ENCODE measurements at places on chromosomes 3 and 15.

- no peak for DNase-seq
These were observed 842 bp downstream of the PCCB start for GRCh38 chr3:136250903-136251460.

DNA sequence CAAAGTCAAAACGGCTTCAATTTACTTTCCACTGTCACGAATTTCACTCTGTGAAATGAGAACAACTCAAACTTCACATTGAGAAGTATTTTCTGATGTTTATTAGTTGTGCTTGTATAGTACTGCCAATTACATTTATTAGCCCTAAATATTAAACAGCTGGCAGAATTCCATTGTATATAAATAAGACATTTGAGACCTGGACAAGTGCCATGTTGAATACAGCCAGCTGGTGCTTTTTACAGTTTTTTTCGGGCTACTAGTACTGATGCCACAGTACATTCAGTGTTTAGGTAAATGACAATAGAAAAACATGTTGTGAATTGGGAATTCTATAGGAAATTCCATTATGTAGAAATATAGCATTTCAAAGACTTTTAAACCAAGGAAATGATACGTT lies 79.0 kb downstream of the EPHA3 start:
- DNase-seq, result no peak

DNA sequence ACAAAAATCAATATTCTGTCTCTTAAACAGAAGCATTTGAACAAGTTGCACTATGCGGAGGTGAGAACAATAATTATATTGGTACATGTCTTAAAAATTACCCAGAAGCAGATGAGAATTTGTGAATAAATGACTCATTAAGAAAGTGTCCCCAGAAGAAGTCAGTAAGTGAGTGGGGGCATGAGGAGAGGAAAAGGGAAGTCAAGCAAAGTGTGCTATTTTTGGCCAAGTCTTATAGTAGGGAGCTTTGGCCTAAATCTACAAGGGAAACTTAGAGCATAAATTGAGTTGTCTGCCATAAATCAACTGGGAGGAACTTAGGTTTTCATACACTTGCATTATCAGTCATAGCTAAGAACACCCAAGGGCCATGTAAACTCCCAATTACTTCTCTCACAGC lies 86.9 kb upstream of the SATB1 start:
- DNase-seq, result no peak

DNA sequence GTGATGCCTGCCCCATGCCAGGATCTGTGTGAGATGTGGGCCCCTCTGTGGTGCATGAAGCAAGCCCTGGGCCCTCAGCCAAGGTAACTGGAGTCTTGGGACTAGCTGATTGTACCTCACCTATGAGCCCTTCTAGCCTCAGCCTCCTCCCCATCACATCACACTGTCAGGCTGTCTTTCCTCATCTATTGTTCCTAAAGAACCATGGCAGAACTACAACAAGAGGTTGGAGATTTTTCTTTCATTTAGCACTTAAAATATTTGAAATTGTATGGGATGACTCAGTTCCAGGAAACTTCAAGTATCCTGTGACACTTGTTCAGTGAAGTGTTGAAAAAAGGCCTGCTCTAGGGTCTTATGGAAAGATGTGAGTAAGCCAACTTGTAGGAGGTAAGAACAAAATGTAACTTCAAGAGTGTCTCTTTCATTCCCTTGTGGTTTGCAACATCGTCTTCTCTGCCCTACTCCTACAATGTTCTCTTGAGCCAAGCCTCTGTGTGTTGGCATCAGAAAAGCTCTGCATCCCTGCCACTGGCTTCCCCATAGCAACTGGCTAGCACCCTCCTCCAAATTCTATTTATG lies 58.7 kb upstream of the TIPARP start:
- DNase-seq, result no peak

DNA sequence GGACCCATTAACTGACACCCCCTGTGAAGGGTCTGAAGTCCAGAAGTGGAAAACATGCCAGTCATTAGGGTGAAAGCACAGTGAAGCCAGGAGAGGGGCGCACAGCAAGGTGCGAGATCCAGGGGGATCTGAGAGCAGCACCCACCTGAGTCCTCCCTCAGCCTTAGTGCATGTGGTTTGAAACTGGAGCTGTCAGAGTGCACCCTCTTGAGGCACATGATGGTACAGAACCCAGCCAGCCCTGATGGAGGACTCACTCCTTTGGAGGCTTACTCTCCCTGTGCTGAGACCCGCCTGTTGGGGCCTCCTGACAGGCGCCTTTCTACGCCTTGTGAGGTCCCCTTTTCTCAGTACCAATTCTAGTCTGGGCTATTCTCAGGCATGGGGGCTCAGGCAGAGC lies 77.8 kb downstream of the IL20RB start:
- DNase-seq, result no peak
